ENCODE measurements at places on chromosomes 1 and 21. TPM values are rescaled to one million over a fixed set of nuclear protein-coding genes. Genes with fewer than 3 reads are reported as not detected.

GRCh38 chr1:119210296-119210649 is 69.8 kb upstream of the WARS2 start:
- no peaks in the 10 kb centered on the region for H3K4me1 ChIP-seq
- DNase-seq = no peak

DNA sequence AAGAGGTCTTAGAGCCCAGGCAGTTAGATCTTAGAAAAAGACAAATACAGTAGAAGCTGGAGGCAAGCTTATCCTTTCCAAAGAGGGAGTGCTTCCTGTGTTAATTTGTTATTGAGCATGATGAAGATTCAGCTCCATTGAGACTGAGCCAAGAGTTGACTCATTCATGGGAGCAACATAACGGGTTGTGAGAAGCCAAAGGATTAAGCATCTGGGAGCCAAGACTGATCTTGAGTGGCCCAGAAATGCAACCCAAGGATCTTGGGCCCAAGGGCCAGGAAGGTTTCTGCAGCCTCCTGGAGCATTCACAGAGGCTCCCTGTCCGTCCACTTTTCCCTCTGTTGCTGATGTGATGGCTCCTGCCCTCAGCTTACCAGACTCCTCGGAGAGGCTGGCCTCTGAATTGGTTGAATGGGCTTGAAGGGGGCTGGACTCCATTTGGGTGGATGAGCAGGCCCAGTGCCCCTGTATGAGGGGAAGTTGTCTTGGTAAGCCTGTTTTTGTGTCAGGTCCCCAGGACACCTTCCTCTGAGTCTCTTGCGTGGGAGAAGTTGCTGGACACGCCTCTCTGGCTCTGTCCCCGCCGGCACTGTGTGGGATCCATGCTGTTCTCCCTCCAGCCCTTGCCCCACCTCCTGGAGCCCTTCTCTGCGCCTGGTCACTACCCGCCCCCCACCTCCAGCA is 42.4 kb downstream of the PDE9A start:
- no peak overlapping the region for H3K4me3 ChIP-seq
- DNase-seq = no peak
- H3K36me3 ChIP-seq = no peaks in the 10 kb centered on the region
- no peaks in the 10 kb centered on the region for H3K4me1 ChIP-seq

GRCh38 chr1:50665413-50665812 is 242.2 kb upstream of the DMRTA2 start:
- no peaks in the 10 kb centered on the region for H3K36me3 ChIP-seq
- no peaks in the 10 kb centered on the region for H3K27me3 ChIP-seq
- no peak overlapping the region for H3K4me3 ChIP-seq

- no peak overlapping the region for H3K4me3 ChIP-seq
- H3K27ac ChIP-seq = no peak overlapping the region
- H3K27me3 ChIP-seq = no peaks in the 10 kb centered on the region
- H3K36me3 ChIP-seq = no peaks in the 10 kb centered on the region
Observed at GRCh38 chr1:219661464-219662092, 48.7 kb upstream of the ZC3H11B start.

DNA sequence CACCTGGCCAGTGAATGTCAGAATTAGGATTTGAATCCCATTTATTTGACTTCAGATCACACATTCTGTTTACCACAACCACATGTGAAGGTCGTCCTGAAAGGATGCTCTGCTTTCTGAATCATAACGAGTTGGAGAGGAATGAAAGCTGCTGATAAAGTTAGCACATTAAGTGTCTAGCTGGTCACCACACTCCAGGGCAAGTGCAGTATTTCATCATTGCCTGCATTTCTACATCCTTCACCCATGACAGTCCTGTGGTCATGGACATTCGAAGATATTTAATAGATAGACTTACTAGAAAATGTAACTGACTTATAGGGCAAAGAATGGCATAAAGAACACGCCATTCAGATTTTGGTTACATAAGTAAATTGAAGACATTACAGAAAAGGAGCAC is 52.7 kb upstream of the ST6GALNAC3 start:
- no peak overlapping the region for H3K27ac ChIP-seq
- H3K36me3 ChIP-seq = no peaks in the 10 kb centered on the region
- no peak for DNase-seq
- no peaks in the 10 kb centered on the region for H3K4me1 ChIP-seq
- no peaks in the 10 kb centered on the region for H3K27me3 ChIP-seq

DNA sequence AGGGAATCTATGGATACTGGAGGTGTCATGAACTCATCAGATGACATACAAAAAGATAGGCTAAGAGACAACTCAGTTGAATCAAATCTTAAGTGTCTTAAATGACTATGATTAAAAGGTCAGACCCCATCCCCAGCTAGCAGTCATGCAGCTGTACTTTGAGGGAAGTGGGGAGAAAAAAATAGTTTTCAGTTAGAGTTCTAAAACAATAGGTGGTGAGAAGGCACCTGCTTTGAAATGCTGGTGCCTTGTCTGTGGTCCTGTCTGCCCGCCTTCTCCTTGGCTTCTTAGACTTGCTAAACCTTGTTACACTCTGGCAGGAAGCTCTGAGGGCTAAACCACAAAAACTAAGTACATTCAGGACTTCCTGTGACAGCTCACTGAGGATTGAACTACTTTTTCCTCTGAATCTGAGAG is 15.3 kb downstream of the CD2 start:
- H3K4me1 ChIP-seq = no peaks in the 10 kb centered on the region
- no peak for DNase-seq
- H3K4me3 ChIP-seq = no peak overlapping the region
- no peak overlapping the region for H3K27ac ChIP-seq

GRCh38 chr1:3597599-3597964 is 13.7 kb downstream of the MEGF6 start:
- no peak overlapping the region for H3K27ac ChIP-seq
- no peak overlapping the region for H3K4me3 ChIP-seq
- no peaks in the 10 kb centered on the region for H3K36me3 ChIP-seq
- H3K27me3 ChIP-seq = no peaks in the 10 kb centered on the region
- DNase-seq = no peak

- H3K36me3 ChIP-seq = no peaks in the 10 kb centered on the region
- no peaks in the 10 kb centered on the region for H3K27me3 ChIP-seq
- H3K27ac ChIP-seq = no peak overlapping the region
Observed at GRCh38 chr1:157176016-157176415, 37.8 kb upstream of the ETV3 start.

- no peaks in the 10 kb centered on the region for H3K36me3 ChIP-seq
- no peak for DNase-seq
- peaks cover 9% of the 10 kb centered on the region for H3K4me1 ChIP-seq
- no peak overlapping the region for H3K27ac ChIP-seq
Observed at GRCh38 chr1:116106646-116107045, 4.6 kb upstream of the MAB21L3 start.

DNA sequence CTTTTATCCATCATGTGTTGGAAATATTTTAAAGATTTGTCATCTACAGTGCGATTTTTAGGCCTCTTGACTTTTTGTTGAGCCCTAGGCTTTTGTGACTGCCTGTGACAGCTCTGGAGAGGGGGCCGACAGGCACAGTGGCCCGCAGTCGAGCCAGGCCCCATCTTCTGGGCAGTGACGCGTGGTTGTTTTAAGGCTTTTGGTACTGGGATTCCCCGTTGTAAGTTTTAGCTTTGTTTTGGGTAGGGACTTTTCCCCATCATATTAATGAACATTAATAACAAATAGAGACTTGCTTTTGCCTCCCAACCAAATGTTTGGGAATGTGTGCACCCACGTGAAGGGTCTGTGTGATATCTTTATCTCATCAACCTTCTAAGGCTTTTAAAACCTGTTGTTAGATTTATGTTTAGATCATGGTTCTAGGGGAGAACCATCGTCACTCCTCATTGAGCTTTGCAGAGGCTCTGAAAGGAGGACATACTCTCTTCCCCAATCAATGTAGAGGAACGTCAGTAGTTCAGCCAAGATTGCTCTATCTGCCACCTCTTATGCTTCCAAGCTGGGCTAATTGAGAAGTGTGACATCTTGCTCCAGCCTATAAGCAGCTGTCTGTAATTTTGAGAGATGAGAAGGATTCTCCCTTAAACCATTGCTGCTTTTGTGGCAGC is 34.6 kb downstream of the MAPKAPK2 start:
- peaks cover 69% of the 10 kb centered on the region for H3K4me1 ChIP-seq
- H3K36me3 ChIP-seq = no peaks in the 10 kb centered on the region
- peak; percentile 3 for DNase-seq

DNA sequence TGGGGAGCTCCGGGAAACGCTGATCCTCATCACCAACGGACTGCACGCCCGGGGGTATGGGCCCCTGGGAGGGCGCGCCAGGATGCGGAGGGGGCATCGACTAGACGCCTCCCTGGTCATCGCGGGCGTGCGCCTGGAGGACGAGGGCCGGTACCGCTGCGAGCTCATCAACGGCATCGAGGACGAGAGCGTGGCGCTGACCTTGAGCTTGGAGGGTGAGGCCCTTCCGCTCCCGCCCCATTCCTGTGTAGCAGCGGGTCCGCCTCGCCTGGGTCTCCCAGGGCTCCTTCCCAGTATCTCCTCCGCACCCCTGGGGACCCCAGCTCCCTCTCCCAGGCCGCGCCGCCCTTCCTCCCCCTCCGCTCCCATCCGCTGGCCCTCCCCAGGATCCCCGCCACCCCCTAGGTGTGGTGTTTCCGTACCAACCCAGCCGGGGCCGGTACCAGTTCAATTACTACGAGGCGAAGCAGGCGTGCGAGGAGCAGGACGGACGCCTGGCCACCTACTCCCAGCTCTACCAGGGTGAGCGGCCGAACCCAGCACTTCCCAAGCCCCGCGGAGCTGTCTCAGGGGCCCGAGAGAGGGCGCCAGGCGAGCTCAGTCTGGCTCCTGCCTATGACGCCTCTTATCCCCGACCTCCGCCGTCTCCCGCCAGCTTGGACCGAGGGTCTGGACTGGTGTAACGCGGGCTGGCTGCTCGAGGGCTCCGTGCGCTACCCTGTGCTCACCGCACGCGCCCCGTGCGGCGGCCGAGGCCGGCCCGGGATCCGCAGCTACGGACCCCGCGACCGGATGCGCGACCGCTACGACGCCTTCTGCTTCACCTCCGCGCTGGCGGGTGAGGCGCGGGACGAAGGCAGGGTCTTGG is 5.0 kb downstream of the HAPLN2 start:
- H3K27ac ChIP-seq = peak overlapping the region; percentile 24
- no peak for DNase-seq
- no peaks in the 10 kb centered on the region for H3K36me3 ChIP-seq
- H3K4me3 ChIP-seq = no peak overlapping the region
- peaks cover 14% of the 10 kb centered on the region for H3K27me3 ChIP-seq

DNA sequence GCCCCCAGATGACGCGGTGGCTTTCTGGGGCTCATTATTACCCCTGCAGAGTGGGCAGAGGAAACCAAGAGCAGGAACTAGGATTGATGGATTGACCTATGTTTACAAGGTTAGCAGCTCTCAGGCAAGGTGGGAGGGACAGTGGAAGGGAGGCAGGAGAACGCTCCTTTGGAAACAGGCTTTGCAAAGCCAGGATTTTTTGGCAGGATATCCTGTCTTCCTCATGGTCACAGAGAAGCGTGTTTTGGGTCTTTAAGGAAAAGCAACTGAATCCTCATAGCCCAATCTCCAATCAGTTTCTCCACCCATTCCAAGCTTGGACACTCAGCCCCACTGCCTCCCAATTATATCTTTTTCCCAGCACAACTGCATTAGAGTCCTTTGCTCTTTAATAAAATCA is 105.6 kb upstream of the SOD1 start:
- no peak overlapping the region for H3K27ac ChIP-seq
- no peaks in the 10 kb centered on the region for H3K36me3 ChIP-seq

DNA sequence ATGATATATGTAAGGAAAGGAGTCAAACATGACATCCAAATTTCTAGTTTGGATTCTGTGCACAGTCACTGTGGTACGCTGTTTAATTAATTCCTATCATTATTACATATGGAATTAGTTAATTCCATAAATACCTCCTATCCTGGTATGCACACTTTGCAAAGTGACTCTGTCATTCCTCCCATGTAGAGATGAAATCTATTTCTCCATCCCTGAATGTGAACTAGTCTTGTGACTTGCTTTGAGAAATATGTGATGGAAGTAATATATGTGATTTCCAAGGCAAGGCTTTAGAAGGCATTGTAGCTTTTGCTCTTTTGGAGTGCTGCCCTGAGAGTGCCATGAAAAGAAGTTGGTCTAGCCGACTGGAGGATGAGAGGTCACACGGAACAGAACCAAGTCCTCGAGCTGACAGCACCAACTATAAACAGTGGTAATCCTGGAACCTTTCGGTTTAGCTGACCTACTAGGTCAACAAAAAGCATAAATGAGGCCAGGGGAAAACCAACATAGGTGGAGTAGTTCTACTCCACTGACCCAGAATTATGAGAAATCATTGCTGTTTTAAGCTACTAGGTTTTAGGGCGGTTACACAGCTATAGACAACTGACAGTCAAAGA is 1.5 kb downstream of the SELENOF start:
- H3K4me1 ChIP-seq = peaks cover 13% of the 10 kb centered on the region
- H3K27ac ChIP-seq = no peak overlapping the region
- no peaks in the 10 kb centered on the region for H3K36me3 ChIP-seq

DNA sequence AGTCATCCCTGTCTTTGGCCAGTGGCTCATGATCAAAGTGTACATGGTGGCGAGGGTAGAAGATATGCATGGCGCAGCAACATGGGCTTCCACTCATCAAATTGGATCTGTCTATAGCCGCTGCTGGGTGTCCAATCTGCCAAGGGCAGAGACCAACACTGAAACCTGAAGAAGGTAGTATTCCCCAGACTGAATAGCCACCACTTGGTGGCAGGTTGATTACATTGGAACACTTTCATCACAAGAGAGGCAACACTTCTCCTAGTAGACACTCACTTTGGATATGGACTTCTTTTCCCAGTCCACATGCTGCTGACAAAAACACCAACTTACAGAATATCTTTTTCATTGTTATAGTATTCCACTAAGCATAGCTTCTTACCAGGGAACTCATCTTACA is 22.4 kb upstream of the PPM1J start:
- no peak overlapping the region for H3K27ac ChIP-seq
- no peak for DNase-seq
- H3K4me1 ChIP-seq = no peaks in the 10 kb centered on the region
- H3K27me3 ChIP-seq = no peaks in the 10 kb centered on the region
- H3K4me3 ChIP-seq = no peak overlapping the region

DNA sequence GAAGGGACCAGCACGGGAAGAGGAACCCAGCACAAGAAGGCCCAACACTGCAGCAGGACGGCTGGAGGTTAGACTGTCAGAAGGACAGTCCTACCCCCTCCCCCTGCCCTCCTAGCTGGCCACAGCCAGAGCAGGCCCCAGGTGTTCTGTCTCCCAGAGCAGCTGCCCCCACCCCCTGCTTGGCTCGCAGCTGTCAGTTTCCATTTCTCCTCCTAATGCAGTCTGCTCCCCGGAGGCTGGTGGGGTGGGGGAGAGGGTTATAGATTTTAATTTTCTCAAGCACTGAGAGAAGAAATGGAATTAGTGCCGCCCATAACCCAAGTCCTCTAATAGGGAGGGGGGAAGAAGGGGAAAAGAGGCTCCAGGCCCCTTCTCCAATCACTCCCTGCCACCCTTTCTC is 13.0 kb upstream of the PEAR1 start:
- H3K4me3 ChIP-seq = no peak overlapping the region
- no peak overlapping the region for H3K27ac ChIP-seq
- no peaks in the 10 kb centered on the region for H3K36me3 ChIP-seq

- H3K4me3 ChIP-seq = no peak overlapping the region
- peak; percentile 31 for DNase-seq
- H3K36me3 ChIP-seq = no peaks in the 10 kb centered on the region
- peaks cover 14% of the 10 kb centered on the region for H3K4me1 ChIP-seq
- peak overlapping the region; percentile 86 for H3K27ac ChIP-seq
Observed at GRCh38 chr1:224458996-224459395, 24.4 kb upstream of the WDR26 start.

OPRD1 gene
- not detected for total RNA-seq

AMY1C gene
- total RNA-seq = 14.7 TPM

MYBPH gene
- 0.13 TPM for total RNA-seq

OLIG2 gene
- total RNA-seq = not detected

ADGRB2 gene
- total RNA-seq = 1.1 TPM

GNG4 gene
- not detected for total RNA-seq

SASS6 gene
- total RNA-seq = 2.1 TPM
